ENCODE measurements at places on chromosomes 1 and 21. TPM values are rescaled to one million over a fixed set of nuclear protein-coding genes. Genes with fewer than 3 reads are reported as not detected.

DNA sequence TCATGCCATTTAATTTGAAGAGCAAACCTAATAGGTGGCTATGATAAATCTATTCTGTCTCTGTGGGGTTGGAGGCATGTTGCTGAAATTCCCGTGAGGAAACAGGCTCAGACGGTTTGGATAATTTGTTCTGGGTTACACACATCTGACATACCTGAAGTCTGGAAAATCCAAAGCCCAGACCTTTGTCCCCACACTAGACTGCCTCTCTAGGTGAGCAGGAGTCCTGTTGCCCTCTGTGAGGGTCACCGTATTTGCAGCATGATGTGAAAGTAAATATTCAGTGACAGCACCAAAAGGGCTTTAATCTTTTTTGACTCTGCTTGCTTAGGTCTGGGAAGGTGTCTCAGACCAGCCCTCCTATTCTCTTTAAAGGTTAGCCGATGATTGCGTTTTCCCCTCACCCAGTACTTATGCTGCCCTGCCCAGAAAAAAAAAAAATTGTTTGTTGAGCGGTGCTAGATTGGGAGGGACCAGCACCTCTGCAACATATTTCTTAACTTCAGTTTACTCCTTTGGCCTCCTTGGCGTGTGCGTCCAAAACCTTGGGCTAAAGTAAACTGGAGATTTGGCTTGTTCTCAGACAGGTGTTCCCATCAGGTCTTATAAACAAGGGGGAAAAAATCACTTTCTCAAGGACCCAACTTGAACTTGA, 67.0 kb downstream of the CACHD1 start:
- H3K4me3 ChIP-seq: no peak overlapping the region
- peak overlapping the region; percentile 23 for H3K27ac ChIP-seq
- H3K4me1 ChIP-seq: peaks cover 30% of the 10 kb centered on the region
- H3K36me3 ChIP-seq: no peaks in the 10 kb centered on the region
- no peaks in the 10 kb centered on the region for H3K27me3 ChIP-seq
- DNase-seq: no peak

The JTB gene
- 171 TPM for total RNA-seq

DNA sequence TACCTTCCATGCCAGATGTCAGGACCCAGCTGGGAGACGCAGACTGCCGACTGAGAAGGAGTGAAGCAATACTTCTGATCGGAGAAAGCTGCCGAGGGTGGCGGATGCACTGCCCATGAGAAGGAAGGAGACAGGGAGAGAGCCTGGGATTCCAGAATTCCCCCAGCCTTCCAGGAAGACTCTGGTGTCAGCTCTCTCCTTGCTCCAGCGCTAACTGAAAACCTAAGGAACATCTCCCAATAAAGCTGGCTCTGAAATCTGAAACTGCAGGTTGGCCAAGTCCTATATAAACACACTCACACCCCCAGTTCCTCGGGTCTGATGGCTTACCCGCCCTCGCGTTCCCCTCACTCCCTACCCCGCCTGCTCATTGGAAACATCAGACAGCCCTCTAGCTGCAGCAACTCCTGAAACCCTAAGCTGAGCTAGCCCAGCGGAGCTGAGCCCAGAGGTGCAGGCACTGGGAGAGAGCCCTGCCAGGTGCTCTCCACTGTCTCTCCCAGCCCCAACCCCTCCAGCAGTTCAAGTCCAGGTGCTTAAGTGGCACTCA, 52.3 kb downstream of the PLEKHA6 start:
- DNase-seq: peak; percentile 81
- H3K4me1 ChIP-seq: peaks cover 6% of the 10 kb centered on the region
- H3K4me3 ChIP-seq: peak overlapping the region; percentile 23

The RUNX1 gene
- 5.7 TPM for total RNA-seq

The KRTCAP2 gene
- 119 TPM for total RNA-seq

GRCh38 chr1:51281807-51282206, 45.7 kb downstream of the RNF11 start:
- no peaks in the 10 kb centered on the region for H3K36me3 ChIP-seq
- H3K4me1 ChIP-seq: no peaks in the 10 kb centered on the region
- no peaks in the 10 kb centered on the region for H3K27me3 ChIP-seq
- no peak overlapping the region for H3K4me3 ChIP-seq

DNA sequence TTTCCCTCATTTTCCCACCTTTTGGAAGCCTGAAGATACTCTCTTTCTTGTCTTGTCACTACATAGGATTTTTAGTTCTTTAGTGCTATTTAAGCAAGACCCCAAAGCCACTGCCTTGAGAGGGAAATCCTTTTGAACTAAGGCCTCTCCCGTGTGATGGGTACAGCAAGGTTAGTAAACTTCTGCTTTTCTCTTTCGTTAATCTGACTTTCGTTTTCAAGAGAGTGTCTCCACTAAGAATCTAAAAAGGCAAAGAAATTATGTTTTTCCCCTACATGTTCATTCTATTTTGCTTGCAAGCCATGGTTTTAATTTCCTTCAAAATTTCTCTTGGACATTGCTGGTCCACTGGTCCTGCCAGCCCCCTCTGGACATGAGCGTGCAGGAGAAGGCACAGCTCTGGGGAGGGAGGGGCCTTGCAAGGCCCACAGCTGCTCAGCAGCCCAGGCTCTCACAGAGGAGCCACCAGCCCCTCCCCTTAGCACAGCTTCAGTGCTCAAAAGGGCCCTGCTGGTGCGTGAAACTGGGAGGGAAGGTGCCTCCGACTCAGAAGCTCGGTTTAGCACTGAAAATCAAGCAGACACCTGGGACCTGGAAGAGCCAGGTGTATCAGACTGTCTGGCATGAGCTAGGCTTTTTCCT, 210.9 kb upstream of the GALNT2 start:
- H3K4me3 ChIP-seq: no peak overlapping the region
- no peak overlapping the region for H3K27ac ChIP-seq
- no peak for DNase-seq
- H3K27me3 ChIP-seq: no peaks in the 10 kb centered on the region

- no peak overlapping the region for H3K4me3 ChIP-seq
- no peak overlapping the region for H3K27ac ChIP-seq
- DNase-seq: no peak
- no peaks in the 10 kb centered on the region for H3K36me3 ChIP-seq
- no peaks in the 10 kb centered on the region for H3K27me3 ChIP-seq
- H3K4me1 ChIP-seq: no peaks in the 10 kb centered on the region
These were observed 10.4 kb downstream of the DNAJB4 start for GRCh38 chr1:78015148-78015547.

DNA sequence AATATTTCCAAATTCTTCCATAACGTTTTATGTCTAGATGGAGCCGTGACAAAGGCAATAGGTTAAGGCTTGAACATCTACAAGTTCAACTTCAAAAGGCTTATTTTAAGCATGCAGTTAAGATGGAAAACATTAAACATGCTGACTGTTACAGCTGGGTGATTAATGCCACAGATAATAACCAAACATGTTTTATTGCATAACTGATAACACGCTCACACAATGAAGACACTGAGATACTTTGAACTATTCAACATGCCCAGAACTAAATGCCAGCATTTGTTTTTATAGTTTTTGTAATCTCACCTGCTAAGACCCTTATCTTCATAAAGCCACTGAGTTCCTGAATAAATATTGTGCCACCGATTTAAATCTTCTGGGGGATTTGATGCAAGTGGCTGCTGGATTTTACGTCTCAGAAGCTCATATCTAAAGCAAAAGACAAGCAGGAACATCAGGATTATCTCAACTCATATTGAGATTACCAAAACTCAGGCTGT, 310.4 kb downstream of the KCTD3 start:
- no peak for DNase-seq
- H3K4me1 ChIP-seq: no peaks in the 10 kb centered on the region
- H3K4me3 ChIP-seq: no peak overlapping the region
- H3K36me3 ChIP-seq: no peaks in the 10 kb centered on the region
- H3K27me3 ChIP-seq: no peaks in the 10 kb centered on the region

The CD1C gene
- total RNA-seq: 0.99 TPM

The TNFRSF8 gene
- total RNA-seq: 1.1 TPM

DNA sequence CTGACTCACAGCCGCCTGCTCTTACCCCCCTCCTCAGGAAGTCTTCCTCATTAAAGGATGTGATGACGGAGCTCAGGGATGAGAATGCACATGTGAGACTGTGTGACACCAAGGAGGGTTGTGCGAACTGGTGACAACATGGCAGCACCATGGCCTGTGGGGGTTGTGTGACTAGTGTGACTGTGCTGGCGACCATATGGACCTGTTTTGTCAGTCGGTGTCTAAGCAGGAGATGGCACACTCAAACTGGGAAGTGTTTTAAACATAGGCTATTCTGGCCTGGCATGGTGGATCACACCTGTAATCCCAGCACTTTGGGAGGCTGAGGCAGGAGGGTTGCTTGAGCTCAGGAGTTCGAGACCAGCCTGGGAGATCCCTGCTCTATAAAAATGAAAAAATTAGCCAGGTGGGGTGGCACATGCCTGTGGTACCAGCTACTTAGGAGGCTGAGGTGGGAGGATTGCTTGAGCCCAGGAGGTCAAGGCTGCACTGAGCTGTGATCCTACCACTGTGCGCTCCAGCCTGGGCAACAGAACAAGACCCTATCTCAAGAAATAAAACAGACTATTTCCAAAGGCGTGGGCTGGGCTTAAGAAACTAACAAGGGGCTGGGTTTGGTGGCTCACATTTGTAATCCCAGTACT, 7.4 kb downstream of the TRNP1 start:
- peaks cover 97% of the 10 kb centered on the region for H3K4me1 ChIP-seq
- no peaks in the 10 kb centered on the region for H3K27me3 ChIP-seq
- DNase-seq: peak; percentile 77
- peaks cover 9% of the 10 kb centered on the region for H3K36me3 ChIP-seq

DNA sequence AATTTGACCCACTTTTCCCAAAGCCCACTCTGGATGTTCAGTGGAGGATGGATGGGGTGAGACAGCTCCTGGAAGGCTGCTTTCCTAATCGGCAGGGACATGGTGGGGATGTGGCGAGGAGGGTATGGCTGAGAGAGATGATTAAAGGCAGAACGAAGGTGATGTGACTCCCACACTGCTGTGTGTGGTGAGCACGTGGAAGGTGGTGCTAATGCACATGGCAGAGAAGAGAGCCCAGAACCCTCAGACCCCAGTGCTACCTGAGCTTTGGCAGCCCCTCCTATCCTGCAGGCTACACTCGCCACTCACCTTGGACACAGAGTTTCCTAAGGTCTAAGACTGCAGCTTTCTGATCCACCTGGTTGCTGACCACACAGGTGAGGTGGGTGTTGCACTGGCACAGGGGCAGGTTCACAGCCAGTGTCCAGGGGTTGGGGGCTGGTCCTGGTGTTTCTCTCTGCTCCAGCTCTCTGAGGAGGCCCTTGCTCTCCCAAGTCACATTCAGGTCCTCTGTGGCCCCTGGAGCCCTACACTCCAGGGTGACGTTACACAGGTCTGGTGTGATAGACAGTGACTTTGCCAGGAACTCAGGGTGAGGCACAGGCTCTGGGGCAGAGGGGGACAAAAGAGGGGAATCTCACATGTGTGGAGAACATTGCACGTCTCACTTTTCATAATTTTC, 151.4 kb upstream of the ETV3 start:
- H3K27ac ChIP-seq: no peak overlapping the region
- no peak for DNase-seq
- no peaks in the 10 kb centered on the region for H3K4me1 ChIP-seq
- H3K4me3 ChIP-seq: no peak overlapping the region

GRCh38 chr1:207647671-207648333, 2.9 kb downstream of the CR1L start:
- H3K4me1 ChIP-seq: peaks cover 13% of the 10 kb centered on the region
- no peak overlapping the region for H3K4me3 ChIP-seq
- no peak overlapping the region for H3K27ac ChIP-seq
- no peak for DNase-seq
- H3K27me3 ChIP-seq: no peaks in the 10 kb centered on the region

- DNase-seq: no peak
- no peak overlapping the region for H3K4me3 ChIP-seq
- H3K4me1 ChIP-seq: no peaks in the 10 kb centered on the region
These were observed 2.4 kb upstream of the E2F2 start for GRCh38 chr1:23533246-23534023.

GRCh38 chr1:52633291-52633754, 355 bp downstream of the SHISAL2A start:
- no peak for DNase-seq
- no peak overlapping the region for H3K27ac ChIP-seq
- H3K4me1 ChIP-seq: no peaks in the 10 kb centered on the region
- peaks cover 16% of the 10 kb centered on the region for H3K27me3 ChIP-seq
- no peaks in the 10 kb centered on the region for H3K36me3 ChIP-seq

The OR2G6 gene
- total RNA-seq: not detected

DNA sequence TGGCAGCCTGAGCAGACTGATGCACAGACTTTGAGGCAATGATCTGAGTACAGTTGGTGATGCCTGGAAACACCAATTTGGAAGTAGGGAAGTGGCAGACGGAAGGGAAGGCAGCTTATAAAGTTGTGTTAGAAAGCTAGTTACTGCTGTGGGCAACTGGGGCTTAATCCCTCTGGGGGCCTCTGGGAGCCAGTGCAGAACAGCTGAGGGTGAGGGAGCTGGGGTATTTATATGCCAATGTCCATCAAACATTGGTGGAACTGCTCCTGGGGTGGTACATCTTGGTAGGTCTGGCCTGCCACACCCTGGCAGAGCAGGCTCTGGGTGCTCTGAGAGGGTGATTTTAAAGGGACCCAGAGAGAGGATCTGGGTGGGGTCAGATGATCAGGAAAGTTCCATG, 28.1 kb downstream of the TNFRSF8 start:
- no peak for DNase-seq
- H3K36me3 ChIP-seq: no peaks in the 10 kb centered on the region
- H3K27me3 ChIP-seq: no peaks in the 10 kb centered on the region
- H3K27ac ChIP-seq: no peak overlapping the region
- H3K4me3 ChIP-seq: no peak overlapping the region

- peak; percentile 79 for DNase-seq
- peak overlapping the region; percentile 67 for H3K27ac ChIP-seq
- no peak overlapping the region for H3K4me3 ChIP-seq
- peaks cover 32% of the 10 kb centered on the region for H3K4me1 ChIP-seq
- H3K36me3 ChIP-seq: peaks cover 52% of the 10 kb centered on the region
These were observed 119.6 kb upstream of the CD34 start for GRCh38 chr1:208030288-208031091.

- H3K27ac ChIP-seq: no peak overlapping the region
- no peaks in the 10 kb centered on the region for H3K36me3 ChIP-seq
- H3K4me1 ChIP-seq: peaks cover 19% of the 10 kb centered on the region
- H3K4me3 ChIP-seq: no peak overlapping the region
- no peak for DNase-seq
These were observed 257.5 kb downstream of the TOMM20 start for GRCh38 chr1:234871039-234871709.

Data from sigmoid colon (tissue), 7 donors.